ENCODE measurements at places on chromosomes 2 and 18.

GRCh38 chr18:44130376-44130942, 550.2 kb upstream of the SETBP1 start:
- DNase-seq, result no peak

DNA sequence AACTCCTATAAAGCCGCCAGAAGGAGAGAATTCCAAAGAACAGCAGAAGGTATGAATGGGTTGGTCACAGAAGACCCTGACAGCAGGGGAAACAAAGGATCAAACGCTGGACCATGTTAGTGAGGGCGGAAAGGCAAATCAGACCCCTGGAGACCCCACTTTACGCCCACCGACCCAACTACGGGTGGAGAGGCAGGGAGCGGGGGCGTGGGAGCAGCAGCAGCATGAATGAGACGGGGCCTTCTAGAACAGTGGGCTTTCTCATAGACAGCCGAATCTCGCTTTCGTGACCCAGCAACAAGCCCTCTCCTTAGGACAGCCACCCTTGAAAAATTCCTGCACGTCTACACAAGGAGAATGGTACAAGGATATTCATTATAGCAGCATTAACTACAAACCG, 191.0 kb downstream of the HDAC4 start:
- DNase-seq, result no peak

DNA sequence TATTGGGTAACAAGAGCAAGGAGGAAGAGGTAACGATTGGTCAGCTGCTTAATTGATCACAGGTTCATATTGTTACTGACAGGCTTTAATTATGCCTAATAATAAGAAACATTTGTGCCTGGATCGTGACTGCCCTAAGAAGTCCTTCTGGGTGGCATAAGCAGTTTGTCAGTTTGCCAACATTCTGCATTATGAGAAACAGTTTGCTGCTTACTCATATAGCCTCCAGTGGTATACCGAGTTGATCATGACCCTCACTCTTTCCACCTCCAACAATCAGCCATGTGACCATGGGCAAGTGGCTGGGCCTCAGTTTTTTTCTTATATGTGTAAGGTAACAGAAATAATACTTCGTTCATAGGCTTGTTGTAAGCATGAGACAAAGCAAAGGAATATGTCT, 96.6 kb upstream of the CABLES1 start:
- DNase-seq, result no peak

DNA sequence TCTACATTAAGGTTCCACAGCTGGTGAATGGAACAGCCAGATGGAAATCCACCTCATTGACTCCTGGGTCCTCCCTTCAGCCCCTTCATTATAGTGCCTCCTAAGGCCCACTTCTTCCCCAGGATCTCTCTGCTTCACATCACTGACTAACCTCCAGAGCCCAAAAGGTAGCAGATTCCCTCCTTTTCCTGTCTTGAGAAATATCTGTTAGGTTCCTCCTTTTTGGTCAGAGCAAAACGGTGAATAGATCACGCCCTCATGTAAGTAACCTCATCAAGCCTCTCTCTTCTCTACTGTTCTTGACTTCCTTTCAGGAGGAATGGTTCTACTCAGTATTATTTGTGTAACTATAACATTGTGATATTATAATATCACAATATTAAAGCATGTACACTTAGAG, 155.0 kb upstream of the SRD5A2 start:
- DNase-seq, result no peak

- DNase-seq, result no peak
These were observed 996.2 kb downstream of the SUCLG1 start for GRCh38 chr2:83462881-83463280.

- no peak for DNase-seq
These were observed 892.5 kb upstream of the LRRTM1 start for GRCh38 chr2:81196933-81197628.

GRCh38 chr2:233422050-233422639, 67.9 kb downstream of the DGKD start:
- no peak for DNase-seq

GRCh38 chr2:54618646-54619565, 104.6 kb upstream of the EML6 start:
- DNase-seq, result no peak

- DNase-seq, result no peak
These were observed 30.5 kb upstream of the PLB1 start for GRCh38 chr2:28465148-28465885.

GRCh38 chr2:181466661-181467576, 9.7 kb downstream of the ITGA4 start:
- DNase-seq, result peak; percentile 33

DNA sequence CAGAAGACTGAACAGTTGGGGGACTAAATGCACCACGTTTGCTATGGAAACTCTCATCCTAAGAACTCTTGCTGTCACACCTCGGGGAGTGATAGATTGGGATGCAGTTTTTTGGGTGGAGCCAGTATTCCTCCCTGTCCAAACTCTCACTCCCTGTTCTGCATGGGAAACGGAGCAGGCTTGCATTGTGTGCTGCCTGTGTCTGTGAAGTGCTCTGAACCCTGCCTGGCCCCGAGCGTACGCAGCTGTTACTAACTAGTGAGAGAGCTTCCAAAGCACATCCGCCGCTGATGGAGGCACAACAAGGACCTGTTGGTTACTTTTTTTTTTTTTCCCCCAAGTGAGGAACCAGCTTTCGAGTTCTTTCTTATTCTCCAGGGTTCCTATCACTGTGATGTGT, 195.5 kb downstream of the ANAPC1 start:
- no peak for DNase-seq

GRCh38 chr2:16334886-16335603, 330.6 kb downstream of the CYRIA start:
- no peak for DNase-seq

GRCh38 chr2:153074207-153074606, 355.8 kb downstream of the ARL6IP6 start:
- no peak for DNase-seq

- no peak for DNase-seq
These were observed 380.6 kb downstream of the TSN start for GRCh38 chr2:122136056-122136455.

GRCh38 chr2:218331745-218332144, 24.9 kb upstream of the CATIP start:
- DNase-seq, result no peak

- no peak for DNase-seq
These were observed 341.6 kb downstream of the DPP10 start for GRCh38 chr2:114784046-114784445.

- no peak for DNase-seq
These were observed 14.8 kb upstream of the BCL2L11 start for GRCh38 chr2:111105926-111106325.

DNA sequence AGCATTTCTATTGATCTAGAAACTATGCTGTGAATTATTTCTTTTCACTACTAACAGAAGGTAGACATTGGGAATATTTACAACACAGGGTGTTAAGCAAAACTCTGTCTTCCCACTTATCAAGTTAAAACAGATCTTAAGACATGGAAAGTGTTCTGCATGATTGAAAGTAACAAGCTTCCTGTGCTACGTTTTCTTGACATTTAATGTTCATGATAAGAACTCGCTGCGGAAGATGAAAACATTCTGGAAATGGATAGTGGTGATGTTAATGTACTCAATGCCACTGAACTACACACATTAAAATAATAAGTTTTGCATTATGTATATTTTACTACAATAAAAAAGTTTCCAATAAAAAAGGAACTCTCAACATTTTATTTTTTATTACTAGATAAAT, 74.4 kb upstream of the SCN7A start:
- DNase-seq, result no peak

GRCh38 chr2:133790711-133791110, 222.4 kb upstream of the NCKAP5 start:
- no peak for DNase-seq

- no peak for DNase-seq
These were observed 386.0 kb downstream of the IRS1 start for GRCh38 chr2:226413498-226414130.

DNA sequence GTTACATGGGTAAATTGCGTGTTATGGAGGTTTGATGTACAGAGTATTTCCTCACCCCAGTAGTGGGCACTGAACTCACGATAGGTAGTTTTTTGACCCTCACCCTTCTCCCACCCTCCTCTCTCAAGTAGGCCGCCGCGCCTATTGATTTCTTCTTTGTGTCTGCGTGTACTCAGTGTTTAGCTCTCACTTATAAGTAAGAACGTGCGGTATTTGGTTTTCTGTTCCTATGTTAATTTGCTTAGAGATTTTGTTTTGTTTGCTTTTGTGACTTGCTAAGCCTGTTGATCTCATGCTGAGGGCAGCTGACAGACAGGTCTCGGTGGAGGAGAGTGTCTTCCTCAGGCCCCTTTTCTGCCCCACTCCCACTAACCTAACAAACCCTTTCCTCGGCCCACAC, 36.2 kb downstream of the ACOXL start:
- no peak for DNase-seq

DNA sequence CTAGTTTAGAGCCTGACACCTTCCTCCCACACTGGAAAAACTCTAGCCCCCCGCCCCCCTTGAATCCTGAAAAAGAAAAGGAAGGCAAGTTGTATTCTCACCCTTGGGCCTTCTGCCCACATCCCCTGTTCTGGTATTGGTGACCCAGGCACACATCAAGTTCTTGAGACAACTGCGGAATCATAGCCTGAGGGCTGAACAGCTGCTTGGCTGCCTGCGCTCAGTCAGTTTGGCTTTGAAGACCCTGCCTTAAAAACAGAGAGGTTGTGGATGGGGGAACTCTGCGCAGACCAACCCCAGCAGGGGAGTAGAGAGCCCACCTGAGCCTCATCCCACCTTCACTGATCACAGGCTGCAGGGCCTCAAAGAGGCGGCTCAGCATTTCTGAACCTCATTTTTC, 229.2 kb downstream of the ANAPC1 start:
- no peak for DNase-seq

- no peak for DNase-seq
These were observed 28.9 kb downstream of the NCK2 start for GRCh38 chr2:105773568-105773967.

GRCh38 chr2:144948205-144948855, 428.4 kb upstream of the ZEB2 start:
- DNase-seq, result no peak

DNA sequence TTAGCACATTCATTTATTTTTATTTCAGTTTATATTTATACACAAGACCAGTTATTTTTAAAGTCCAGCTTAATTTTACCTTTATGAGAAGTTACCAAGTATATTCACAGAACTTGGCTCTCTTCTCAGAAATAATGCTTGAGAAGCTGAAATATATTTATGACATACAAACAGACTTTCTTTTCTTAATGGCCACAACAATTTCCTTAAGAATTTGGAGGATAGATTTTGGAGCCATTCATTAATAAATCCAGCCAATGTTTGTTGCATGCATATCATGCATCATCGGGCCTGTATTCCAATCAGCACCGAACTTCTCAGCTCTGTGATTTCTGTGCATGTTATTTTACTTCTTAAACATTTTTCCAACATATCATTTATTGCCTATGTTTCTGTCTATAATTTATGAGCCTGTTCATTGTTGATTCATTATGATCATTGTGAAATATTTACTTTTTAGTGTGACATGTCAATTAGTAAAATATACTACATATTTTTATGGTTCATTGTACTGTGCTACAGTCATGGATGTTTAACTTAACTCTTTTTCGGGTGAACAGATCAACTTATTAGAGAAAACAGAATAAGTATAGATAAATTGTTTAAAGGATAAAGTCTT, 3.5 kb downstream of the GULP1 start:
- no peak for DNase-seq

GRCh38 chr2:32450851-32451250, 94.0 kb downstream of the BIRC6 start:
- DNase-seq, result no peak

DNA sequence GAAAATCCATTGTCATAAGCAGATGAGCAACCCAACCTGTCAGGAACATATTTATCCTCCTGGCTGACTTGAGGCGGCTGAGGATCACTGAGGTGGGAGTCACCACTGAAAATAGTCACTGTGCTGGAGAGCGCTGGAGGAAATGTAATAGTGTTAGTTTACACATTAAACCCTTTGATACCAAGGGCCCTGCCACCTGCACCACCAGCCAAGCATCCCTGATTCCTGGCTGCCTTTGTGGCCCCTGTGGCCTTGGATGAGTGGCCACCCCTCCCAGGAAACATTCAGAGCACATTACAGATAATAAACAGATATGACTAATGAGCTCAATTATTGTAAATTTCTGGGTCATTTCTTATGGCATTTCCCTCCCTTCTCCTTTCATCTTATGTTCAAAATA, 105.9 kb downstream of the LYPD1 start:
- DNase-seq, result no peak

GRCh38 chr2:112542123-112542983, at the start of gene POLR1B:
TSS of gene POLR1B (plus strand) at chr2:112542465. CDS start at chr2:112542495, 30 bp downstream.
- peak; percentile 70 for DNase-seq

GRCh38 chr2:218392891-218393462, 6.7 kb upstream of the CTDSP1 start:
- no peak for DNase-seq

DNA sequence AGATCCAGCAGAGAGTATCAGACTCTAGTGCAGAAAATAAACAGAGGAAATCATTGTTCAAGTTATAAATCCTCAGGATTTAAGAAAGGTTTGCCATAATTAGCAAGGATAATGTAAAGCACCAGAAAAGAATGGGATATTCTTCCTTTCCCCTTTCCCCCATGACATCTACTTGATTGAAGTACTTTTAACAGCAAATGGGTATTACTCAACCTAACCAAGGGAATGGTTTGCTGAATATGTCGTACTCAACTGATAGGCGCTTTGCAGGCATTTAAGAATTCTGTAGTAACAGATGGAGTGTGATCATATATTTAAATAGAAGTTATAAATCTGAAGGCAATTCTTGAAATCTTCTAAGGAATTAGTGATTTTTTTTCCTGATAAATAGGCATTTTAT, 2.7 kb downstream of the APCDD1 start:
- DNase-seq, result no peak

GRCh38 chr18:69580107-69580506, 179.4 kb downstream of the DOK6 start:
- no peak for DNase-seq

- DNase-seq, result no peak
These were observed 132.8 kb upstream of the SERTAD2 start for GRCh38 chr2:64786343-64787018.

GRCh38 chr2:218399391-218400166, at the start of gene CTDSP1:
TSS of gene CTDSP1 (plus strand) at chr2:218399868. CDS start at chr2:218400091, 223 bp downstream.
- DNase-seq, result peak; percentile 86
